ENCODE measurements at places on chromosomes 11 and 22. TPM values are rescaled to one million over a fixed set of nuclear protein-coding genes. Genes with fewer than 3 reads are reported as not detected.

The WNT11 gene
- not detected for total RNA-seq

The OR8B2 gene
- total RNA-seq = not detected

The TEX12 gene
- 0.20 TPM for total RNA-seq

The CRYBB2 gene
- not detected for total RNA-seq

The USP2 gene
- total RNA-seq = 0.33 TPM

The CLMP gene
- total RNA-seq = 206 TPM

Data from smooth muscle cell of the pulmonary artery (primary cell).